Placental pericyte (primary cell): ENCODE measurements at places on chromosomes 12 and 14. TPM values are rescaled to one million over a fixed set of nuclear protein-coding genes. Genes with fewer than 3 reads are reported as not detected.

NTN4 gene
- 5.5 and 16.3 TPM in 2 replicates for total RNA-seq

RNASE3 gene
- not detected in 2 replicates for total RNA-seq

REP15 gene
- total RNA-seq, result 2.0 and 3.7 TPM in 2 replicates

TAS2R14 gene
- 3.3 and 4.4 TPM in 2 replicates for total RNA-seq

DTX1 gene
- total RNA-seq, result under 0.01 TPM in 1 of 2 replicates, not detected in the other

OR4K17 gene
- total RNA-seq, result not detected in 2 replicates

AEBP2 gene
- total RNA-seq, result 11.2 and 28.7 TPM in 2 replicates

TSPAN11 gene
- 0.14 and 0.44 TPM in 2 replicates for total RNA-seq

TMEM121 gene
- total RNA-seq, result 3.3 and 5.7 TPM in 2 replicates

VASH1 gene
- 2.0 and 6.3 TPM in 2 replicates for total RNA-seq

KIF26A gene
- under 0.01 and 0.14 TPM in 2 replicates for total RNA-seq

APEX1 gene
- 70.2 and 100 TPM in 2 replicates for total RNA-seq

EXOC3L4 gene
- total RNA-seq, result 0.86 and 2.4 TPM in 2 replicates

KCNJ8 gene
- total RNA-seq, result 0.57 TPM in 1 of 2 replicates, not detected in the other

HIGD1C gene
- total RNA-seq, result not detected in 2 replicates

ANG gene
- 1.4 and 6.8 TPM in 2 replicates for total RNA-seq
